GM23248 (cell line): ENCODE measurements at places on chromosomes 3 and 15. TPM values are rescaled to one million over a fixed set of nuclear protein-coding genes. Genes with fewer than 3 reads are reported as not detected.

- peak; percentile 72 for DNase-seq
These were observed 60.2 kb upstream of the ACP3 start for GRCh38 chr3:132256989-132257388.

DNA sequence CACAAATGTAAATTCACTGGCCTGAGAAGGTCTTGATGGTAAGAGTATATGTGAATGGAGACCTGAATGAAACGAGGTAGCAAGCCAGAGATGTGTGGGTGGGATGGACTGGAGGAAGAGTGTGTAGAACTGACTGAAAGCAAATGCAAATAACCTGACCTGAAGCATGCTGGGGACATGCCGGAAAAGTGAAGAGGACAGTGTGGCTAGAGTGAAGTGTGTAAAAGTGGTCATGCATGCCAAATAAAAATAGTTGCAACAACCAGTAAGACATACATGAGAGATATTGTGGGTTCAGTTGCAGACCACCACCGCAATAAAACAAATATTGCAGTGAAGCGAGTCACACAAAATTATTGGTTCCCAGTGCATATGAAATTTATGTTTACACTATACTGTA lies 82.3 kb downstream of the LPP start:
- no peak for DNase-seq

DNA sequence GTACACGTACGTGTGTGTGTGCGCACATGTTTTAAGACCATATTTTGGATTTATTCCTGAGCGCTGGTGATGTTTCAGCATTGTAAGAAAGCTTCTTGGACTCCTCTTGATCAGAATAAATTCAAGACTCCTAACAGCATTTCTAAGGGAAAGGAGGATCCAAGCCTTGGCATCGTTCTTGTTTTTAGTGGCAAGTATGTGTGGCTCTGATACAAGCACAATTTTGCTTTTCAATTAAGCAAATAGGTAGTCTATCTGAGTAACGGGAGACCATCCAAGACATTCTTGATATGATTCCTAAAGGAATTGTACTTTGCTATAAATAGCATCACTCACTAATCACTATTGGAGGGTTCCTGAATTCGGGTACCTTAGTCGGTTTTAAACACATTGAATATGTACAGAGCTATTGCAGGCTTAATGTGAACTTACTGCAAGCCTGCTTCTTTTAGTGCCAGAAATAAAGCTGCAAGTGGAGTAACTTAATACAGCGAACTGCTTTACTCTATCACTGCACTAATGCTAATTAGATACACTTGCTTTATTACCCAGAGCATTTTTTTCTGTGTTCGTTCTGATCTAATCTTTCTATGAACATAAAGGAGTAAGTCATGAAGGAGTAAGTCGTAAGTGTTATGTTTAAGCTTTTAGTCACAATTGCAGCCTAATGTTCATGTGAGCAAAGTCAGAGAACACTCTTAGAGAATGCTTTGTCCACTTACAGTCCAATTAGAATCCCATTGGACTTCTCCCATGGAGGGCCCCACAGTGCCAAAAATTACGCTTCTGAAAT lies 186.3 kb downstream of the MCTP2 start:
- DNase-seq: no peak

Gene BRK1
- total RNA-seq: 116 and 180 TPM in 2 replicates

Gene LRRN1
- not detected in 2 replicates for total RNA-seq

GRCh38 chr3:59573911-59574310 lies 524.1 kb upstream of the CFAP20DC start:
- DNase-seq: peak; percentile 94

GRCh38 chr3:7876741-7877297 lies 624.8 kb upstream of the LMCD1 start:
- DNase-seq: no peak

GRCh38 chr15:66157507-66157906 lies 96.0 kb downstream of the MEGF11 start:
- no peak for DNase-seq

Gene SNTN
- not detected in 2 replicates for total RNA-seq

- no peak for DNase-seq
These were observed 215.2 kb upstream of the ROBO2 start for GRCh38 chr3:76824658-76825240.

Gene LRRC34
- 3.4 and 9.4 TPM in 2 replicates for total RNA-seq

DNA sequence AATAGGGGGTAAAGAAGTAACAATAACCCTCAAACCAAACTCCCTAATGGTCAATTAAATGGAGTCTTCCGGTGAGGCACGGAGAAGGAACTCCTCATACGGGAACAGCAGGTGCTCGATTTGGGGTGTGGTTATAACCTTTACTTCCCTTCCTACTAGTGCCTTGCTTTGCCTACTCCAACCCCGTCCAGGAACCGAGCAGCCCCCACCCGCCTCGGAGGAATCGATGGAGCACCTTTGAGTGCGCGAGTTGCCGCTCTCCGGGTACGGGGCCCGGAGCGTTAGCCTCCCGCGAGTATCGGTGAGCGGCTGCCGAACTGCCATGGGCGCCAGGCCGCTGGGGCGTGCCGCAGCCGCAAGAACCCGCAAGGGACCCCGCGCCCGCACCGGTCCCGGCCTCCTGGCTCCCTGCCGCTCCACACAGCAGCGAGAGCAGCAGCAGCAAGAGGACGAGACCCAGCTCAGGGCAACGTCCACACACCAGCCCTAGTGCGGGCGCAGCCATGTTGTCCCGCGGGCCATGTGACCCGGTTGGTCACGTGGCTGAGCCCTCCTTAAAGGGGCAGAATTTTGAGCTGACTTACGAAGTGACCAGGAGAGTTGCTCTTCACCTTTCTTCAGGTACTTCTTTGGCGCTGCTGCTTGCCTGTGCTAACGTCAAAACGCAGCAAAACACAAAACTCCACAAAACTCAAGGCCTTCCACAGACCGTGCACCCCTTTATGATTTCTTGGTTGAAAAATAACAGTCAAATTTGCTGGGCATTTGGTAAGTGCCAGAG lies at the start of gene SUMF1:
SUMF1 (minus strand) TSS at position 529 of the 781 bp plus-strand sequence; CDS start at position 505, 24 bp downstream.
- peak; percentile 91 for DNase-seq

GRCh38 chr3:46154311-46154710 lies 53.8 kb downstream of the CCR1 start:
- no peak for DNase-seq

Gene SLC28A1
- not detected in 2 replicates for total RNA-seq

DNA sequence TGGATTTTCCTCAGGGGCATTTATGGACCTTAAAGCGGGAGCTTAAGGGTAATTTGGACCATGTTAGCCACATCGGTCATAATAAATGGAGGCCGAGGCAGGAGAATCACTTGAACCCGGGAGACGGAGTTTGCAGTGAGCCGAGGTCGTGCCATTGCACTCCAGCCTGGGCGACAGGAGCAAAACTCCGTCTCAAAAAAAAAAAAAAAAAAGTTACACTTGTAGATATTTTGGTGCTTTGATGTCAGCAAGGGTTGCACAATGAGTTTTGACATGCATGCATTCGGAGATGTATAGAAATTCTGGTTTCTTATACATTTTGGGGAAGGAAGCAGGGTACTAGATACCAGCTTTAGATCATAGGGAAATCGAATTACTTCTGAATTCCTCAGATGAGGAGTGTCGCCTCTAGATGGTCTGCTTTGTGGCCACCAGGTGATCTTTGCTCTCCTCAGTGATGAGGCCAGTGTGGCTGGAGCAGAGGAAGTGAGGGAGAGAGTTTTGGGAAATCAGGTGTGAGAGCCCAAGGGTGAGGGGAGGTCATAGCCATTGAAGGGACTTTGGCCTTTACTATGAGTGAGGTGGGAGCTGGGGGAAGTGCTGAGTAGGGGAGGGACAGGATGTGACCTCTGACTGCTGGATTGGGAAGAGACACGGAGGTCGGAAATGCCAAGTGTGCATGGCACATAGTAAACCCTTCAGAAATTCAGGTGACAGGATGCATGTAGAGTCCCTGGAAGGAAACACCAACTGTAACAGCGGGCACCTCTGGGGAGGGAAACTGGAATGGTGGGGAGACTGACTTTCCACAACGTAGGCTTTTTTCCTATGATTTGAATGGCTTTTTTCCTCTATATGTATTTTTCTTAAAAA lies 8.4 kb upstream of the RBSN start:
- no peak for DNase-seq

DNA sequence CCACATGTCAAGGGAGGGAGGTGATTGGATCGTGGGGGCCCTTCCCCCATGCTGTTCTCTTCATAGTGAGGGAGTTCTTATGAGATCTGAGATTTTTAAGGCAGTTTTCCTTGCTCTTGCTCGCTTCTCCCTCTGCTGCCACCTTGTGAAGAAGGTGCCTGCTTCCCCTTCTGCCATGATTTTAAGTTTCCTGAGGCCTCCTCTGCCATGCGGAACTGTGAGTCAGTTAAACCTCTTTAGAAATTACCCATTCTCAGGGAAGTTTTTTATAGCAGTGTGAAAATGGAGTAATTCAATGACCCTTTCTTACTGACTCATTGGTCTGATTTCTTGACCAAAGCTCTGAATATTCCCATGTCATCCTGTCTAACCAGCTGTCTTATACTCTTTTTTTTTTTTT lies 484.4 kb upstream of the TPRG1 start:
- DNase-seq: peak; percentile 85

GRCh38 chr15:35058534-35059054 lies 26.5 kb downstream of the NANOGP8 start:
- no peak for DNase-seq

Gene HYAL3
- total RNA-seq: 3.0 and 9.6 TPM in 2 replicates

GRCh38 chr15:88204584-88204983 lies 52.0 kb downstream of the NTRK3 start:
- no peak for DNase-seq

DNA sequence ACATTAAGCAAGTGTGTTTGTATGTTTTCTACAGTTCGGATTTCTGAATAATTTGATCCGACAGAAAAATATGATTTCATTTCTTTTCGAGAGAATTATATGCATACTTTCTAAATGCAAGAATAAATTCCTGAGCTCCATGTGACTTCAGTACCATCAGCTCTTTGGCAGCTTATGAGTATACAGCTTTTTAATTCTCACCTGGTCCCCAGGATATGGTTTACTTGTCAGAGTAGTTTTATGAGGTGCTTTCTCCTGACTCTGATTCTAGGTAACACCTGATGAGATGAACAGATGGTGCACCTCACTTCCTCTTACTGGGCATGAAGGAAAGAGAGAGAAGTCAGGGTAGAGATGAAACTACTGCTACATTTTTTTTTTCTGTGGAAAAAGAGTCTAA lies 3.1 kb downstream of the HGD start:
- DNase-seq: peak; percentile 29

Gene WDR49
- total RNA-seq: not detected in 2 replicates

DNA sequence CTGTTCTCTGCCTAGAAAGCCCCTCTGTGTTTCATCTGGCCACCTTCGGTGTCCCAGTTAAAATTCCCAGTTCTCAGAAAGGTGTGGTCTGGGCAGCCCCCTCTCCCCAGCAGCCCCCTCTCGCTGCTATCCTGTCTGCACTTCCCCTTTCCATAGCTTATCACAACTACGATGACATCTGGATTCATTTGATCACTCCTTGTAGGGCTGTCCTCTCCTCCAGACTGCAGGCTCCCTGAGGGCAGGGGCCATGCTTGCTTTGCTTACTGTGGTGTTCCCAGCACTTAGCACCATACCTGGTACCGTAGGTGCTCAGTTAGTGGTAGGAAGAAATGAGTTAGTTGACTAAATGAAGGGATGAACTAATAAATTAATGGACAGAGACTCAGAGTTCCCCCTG lies 26.3 kb upstream of the GOLGA6C start:
- no peak for DNase-seq

DNA sequence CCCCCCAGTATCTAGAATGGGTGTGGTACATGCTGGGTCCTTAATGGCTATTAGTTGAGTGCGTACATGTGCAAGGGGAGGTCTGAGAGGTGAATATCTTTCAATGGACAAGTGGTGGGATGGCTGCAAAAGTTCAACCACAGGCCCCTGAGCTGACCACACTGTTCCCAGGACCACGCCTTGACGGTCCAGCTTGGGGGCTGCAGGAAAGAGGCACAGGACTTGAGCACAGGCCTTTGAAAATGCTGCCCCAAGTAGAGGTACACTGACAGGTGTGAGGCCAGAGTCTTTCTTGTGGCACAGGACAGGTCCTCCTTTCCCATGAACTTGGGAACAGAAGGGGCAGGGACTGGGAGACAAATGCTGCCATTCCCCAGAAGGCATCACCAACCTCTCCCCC lies 24.0 kb downstream of the AMOTL2 start:
- DNase-seq: peak; percentile 12

DNA sequence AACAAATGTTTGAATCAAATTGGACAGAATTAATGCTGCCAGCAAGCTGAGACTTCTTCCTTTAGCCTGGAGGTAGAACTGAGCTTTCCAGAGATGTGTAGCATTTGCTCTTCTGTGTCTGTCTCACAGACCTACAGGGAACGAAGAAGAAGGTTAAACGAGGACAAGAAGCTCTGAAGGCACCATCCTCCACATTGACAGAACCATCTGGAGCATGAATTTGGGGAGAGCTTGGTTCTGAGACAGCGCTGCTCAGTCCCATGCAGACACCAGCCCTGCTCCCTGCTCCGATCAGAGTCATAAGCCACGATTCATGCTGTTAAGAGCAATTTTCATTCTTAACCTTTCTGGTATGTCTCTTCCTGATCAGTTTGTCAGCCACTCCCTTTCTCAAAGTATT lies 7.7 kb upstream of the KY start:
- DNase-seq: no peak

GRCh38 chr3:121720163-121720562 lies 29.4 kb downstream of the GOLGB1 start:
- DNase-seq: no peak

Gene SLC22A13
- total RNA-seq: 0.38 and 0.86 TPM in 2 replicates
